ENCODE measurements at places on chromosomes 3 and 15. TPM values are rescaled to one million over a fixed set of nuclear protein-coding genes. Genes with fewer than 3 reads are reported as not detected.

Gene DUOXA2
- not detected for total RNA-seq

Gene SLITRK3
- 12.7 TPM for total RNA-seq

Gene PLSCR2
- not detected for total RNA-seq

Gene GATM
- 38.3 TPM for total RNA-seq

Gene PPP1R14D
- total RNA-seq: not detected

Gene GOLGA6L4
- 0.94 TPM for total RNA-seq

Gene COL6A6
- not detected for total RNA-seq

Gene CSK
- 23.1 TPM for total RNA-seq

Gene LNP1
- 2.3 TPM for total RNA-seq

Gene SLC22A14
- not detected for total RNA-seq

Gene PCBP4
- 335 TPM for total RNA-seq

Gene RCN2
- 39.4 TPM for total RNA-seq

Gene HES1
- total RNA-seq: 9.6 TPM

Gene RYR3
- total RNA-seq: 10.2 TPM

Gene C3orf22
- not detected for total RNA-seq

Gene GOLGA6L7
- total RNA-seq: not detected

Gene CFAP20DC
- total RNA-seq: 0.13 TPM

Gene MYEF2
- total RNA-seq: 57.1 TPM

Gene SEMA5B
- not detected for total RNA-seq

Gene VEPH1
- total RNA-seq: 1.6 TPM

Gene SLC2A2
- not detected for total RNA-seq

Gene RASGRP1
- total RNA-seq: 0.16 TPM

Gene DYNC1LI1
- 39.7 TPM for total RNA-seq

Gene OSBPL10
- total RNA-seq: 25.5 TPM

Gene ERC2
- total RNA-seq: 1.2 TPM

Gene HERC2
- total RNA-seq: 94.6 TPM

Gene PTH1R
- 14.9 TPM for total RNA-seq

Gene DNAJC13
- 62.1 TPM for total RNA-seq

Gene SERPINI2
- total RNA-seq: not detected

Gene SEC62
- total RNA-seq: 75.9 TPM

Gene CHRFAM7A
- 0.15 TPM for total RNA-seq

Gene CD80
- total RNA-seq: not detected

Gene XCR1
- total RNA-seq: 0.07 TPM

Gene GUCA1C
- not detected for total RNA-seq

Gene CHRM5
- total RNA-seq: not detected

Gene TTLL13
- total RNA-seq: not detected

Gene TERB2
- total RNA-seq: not detected

Gene CALML4
- 44.2 TPM for total RNA-seq

Gene SCAANT1
- not detected for total RNA-seq

Gene ANKRD63
- total RNA-seq: 1.6 TPM

Gene LRRC49
- 5.8 TPM for total RNA-seq

All from gastroesophageal sphincter (tissue), 4 donors.